ENCODE measurements at places on chromosomes 3 and 15.

DNA sequence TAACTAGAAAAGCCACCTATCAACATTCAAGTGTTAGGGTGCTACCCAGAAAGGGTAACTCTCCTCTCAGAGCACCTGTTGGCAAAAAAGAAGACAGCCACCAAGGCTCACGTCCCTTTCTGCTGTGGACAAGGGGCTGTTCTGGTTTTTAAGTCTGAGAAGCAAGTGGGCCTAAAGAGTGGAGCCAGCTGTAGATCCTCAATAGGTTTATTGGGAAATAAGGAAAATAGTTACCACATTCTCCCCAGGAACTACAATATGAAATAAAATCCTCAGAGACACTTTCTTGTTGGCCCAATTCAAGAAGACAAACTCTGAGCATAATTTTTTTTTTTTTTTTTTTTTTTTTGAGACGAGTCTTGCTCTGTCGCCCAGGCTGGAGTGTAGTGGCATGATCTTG, 35.8 kb downstream of the LRIG1 start:
- no peak for DNase-seq

GRCh38 chr3:37189109-37189508, 14.7 kb upstream of the LRRFIP2 start:
- no peak for DNase-seq

DNA sequence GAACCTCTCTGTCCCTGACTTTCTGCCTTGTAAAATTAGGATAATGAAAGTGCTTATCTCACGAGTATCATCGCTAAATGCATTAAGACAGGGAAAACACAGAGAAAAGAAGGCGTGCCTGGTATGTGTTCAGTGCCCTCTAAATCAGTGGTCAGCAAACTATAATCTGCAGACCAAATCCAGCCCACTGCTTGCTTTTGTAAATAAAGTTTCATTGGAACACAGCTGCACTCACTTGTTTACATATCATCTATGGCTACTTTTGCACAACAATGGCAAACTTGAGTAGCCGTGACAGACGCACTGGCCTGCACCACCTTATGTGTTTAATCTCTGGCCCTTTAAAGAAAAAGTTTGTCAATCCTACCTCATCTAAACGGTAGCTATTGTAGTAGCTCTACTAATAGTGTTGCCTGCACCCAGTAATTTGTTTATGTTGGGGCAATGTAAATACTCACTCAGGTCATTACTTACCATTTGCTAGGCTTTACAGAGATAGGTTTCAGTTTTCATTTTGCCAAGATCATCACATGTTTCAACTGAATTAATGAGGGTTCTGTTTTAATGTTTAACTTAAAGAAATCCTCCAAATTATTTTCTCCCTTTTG, 229.4 kb downstream of the FEZF2 start:
- DNase-seq, result no peak

DNA sequence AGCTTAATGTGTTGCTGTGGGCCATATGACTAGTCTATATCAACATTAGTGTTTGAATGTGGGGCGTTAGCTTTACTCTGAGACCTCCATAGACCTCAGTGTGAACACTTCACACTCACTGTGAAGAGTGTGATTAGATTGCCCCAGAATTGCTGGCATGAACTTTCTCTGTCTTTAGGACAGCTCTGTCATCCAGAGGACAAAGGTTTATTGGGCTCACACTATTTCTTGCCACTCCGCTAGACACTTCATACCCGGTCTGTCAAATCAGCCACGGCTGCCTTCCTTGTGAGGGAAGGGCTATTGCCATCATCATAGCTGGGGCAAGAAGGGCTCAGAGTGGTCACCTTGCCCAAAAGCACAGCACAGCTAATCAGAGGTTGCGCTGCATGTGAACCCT, 316.8 kb upstream of the NR2E3 start:
- DNase-seq, result no peak

GRCh38 chr3:132315851-132316250, 1.4 kb upstream of the ACP3 start:
- DNase-seq, result no peak

DNA sequence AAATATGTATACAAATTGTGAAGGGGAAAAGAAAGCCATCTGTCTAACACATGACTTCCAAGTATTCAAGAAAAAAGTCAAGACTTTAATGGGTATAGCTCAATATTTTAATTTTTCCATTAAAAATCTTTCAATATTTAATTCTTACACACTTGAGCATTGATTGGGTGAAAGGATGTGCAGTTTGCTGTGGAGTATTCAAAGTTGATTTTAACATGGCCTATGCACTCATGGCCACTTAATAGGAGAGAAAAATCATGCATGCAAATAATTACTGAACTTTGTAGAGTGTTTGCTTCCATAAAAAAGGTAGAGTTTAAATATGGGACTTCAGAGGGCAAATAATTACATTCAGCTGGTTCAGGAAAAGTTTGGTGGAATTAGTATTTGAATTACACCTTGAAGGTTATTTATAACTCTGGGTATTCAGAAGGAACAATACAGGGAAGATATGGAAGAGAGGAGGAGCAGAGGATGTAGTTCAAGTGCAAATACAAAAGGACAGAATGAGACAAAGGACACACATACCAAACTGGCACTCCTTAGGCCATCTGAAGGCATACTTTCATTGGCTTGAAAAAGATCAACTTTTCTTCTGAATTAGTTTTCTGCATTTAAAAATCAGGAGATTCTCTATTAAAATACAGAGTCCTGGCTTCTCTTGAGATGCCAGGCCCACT, 90.1 kb downstream of the OTOL1 start:
- no peak for DNase-seq

GRCh38 chr15:74627766-74628165, 12.1 kb downstream of the CLK3 start:
- DNase-seq, result no peak

GRCh38 chr3:195559723-195560409, 16.7 kb upstream of the PPP1R2 start:
- no peak for DNase-seq

DNA sequence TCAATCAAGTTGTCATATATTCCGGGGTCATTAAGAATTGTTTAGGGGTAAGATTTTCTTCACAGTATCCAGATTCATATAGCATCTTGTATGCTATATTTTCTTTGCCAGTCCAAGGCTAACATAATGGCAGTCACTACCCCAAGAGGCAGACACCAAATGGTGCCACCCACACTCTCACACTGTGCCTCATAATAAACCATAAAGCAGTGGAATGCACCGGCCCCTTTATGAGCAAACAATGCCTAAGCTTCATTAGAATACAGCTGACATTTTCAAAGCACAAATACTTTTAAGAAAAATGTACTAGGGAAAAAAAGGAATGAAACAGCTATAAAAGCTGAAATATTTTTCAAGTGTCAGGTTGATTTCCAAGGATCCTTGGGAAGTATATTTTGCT, 121.6 kb downstream of the TFDP2 start:
- DNase-seq, result no peak

GRCh38 chr3:77325702-77326101, 285.8 kb downstream of the ROBO2 start:
- no peak for DNase-seq

Measured in stimulated activated CD4-positive, alpha-beta T cell treated with anti-CD3 and anti-CD28 coated beads, TNF-alpha, amount 100 ng/mL, for 1 hour (primary cell).